ENCODE measurements at places on chromosomes 12 and 14.
A peak's percentile ranks its signal among the peaks of the same experiment; 100 is the strongest.

- DNase-seq, result peak; percentile 43
These were observed 32.2 kb downstream of the SH2B3 start for GRCh38 chr12:111437816-111438454.

- no peak for DNase-seq
These were observed 295.4 kb downstream of the FSCB start for GRCh38 chr14:44211718-44212117.

DNA sequence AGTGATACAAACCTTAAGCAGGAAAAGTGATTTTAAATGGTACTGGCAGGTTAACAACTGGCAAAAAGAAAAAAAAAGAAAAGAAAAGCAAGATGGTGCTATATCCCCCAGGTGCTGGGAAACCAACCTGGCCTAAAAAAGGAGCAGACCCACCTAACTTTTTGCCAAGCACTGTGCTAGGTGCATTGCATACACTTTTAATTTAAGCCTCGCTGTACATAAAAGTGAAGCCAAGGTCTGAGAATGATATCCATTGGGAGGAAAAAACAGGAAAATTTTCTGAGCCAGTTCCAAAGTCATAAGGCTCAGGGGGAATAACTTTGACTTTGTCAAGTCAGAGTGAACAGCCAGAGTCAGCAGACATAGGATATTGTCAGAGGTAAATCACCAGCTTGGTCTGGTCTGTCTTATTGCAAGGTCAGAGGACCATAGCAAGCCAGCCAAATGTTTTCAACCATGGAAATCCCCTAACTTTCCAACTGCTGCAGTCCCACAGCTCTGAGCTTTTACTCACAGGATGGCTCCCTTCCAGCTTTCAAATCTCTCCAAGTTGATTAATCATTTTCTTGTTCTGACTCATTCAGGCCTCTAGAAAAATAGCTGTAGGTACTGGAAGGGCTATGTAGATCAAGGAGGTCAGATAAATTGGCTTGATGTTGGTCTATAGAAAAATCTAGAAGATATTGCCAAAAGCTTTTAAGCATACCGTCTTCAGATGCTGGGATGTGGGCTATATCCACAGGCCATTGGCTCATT, 412.9 kb downstream of the RAD51B start:
- DNase-seq, result peak; percentile 66

DNA sequence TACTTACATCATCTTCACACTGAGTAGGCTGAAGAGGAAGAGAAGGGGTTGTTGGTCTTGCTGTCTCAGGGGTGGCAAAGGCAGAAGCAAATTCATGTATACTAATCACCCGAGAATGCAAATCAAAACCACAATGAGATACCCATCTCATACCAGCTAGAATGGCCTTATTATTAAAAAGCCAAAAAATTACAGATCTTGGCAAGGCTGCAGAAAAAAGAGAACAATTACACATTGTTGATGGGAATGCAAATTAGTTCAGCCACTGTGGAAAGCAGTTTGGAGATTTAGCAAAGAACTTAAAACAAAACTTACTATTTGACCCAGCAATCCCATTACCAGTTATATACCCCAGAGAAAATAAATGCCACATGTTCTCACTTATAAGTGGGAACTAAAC, 154.9 kb downstream of the SEC23A start:
- DNase-seq, result no peak

GRCh38 chr14:81018251-81018650, 62.8 kb downstream of the TSHR start:
- no peak for DNase-seq

GRCh38 chr12:62361048-62361447, 100.8 kb downstream of the USP15 start:
- DNase-seq, result no peak

DNA sequence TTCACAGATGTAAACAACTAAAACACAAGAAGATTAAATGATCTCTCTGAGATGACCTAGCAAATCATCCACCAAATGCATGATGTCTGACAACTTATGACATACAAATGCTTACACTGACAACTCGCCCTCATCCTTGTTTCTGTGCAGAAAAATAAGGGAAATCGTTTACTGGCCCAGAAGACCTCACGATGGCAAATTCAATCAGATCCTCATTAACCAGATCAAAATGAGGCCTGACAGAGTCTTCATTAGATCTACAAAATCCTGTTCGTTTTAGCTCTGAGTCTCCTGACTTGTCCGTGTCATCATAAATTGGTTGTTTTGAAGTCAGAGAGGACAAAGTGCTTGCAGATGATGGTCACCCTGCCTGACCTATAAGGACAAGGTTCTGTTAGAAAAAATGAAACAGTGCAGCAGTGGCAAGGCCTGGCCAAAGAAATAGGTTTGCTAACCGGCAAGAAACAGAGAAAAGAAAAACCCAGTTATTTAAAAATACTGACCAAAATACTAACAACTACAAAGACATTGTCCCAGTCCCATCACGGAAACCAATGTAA, 109.5 kb downstream of the BTG1 start:
- no peak for DNase-seq

- no peak for DNase-seq
These were observed 10.8 kb downstream of the PTGR2 start for GRCh38 chr14:73862480-73862879.

DNA sequence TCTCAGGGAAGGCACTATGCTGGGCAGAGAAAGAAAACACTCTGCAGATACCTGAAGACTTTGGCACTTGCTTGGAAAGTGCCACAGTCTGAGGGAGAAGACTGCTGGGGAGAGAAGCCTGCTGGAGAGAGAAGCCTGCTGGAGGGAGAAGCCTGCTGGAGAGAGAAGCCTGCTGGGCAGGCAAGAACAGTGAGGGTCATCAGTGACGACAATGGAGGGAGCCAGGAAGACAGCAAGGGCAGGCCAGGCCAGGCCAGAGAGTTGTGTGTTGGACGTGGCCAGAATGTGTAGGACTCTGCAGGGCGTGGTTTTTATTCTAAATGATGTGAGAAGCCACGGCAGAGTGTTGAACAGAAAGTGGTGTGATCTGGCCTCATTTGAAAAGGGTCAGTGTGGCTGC, 185.3 kb upstream of the ABCD2 start:
- DNase-seq, result no peak

- no peak for DNase-seq
These were observed 140.6 kb downstream of the ITPR2 start for GRCh38 chr12:26692407-26692806.

- no peak for DNase-seq
These were observed 2.9 kb upstream of the WSCD2 start for GRCh38 chr12:108126212-108126611.

All from Peyer's patch (tissue), 4 donors.